ENCODE measurements at places on chromosomes 16 and 17.

- no peak overlapping the region for H3K27ac ChIP-seq
- peak; percentile 51 for DNase-seq
- no peaks in the 10 kb centered on the region for H3K4me1 ChIP-seq
- no peak overlapping the region for H3K4me3 ChIP-seq
- H3K36me3 ChIP-seq, result no peaks in the 10 kb centered on the region
These were observed 48.5 kb upstream of the ZCCHC14 start for GRCh38 chr16:87541147-87541871.

DNA sequence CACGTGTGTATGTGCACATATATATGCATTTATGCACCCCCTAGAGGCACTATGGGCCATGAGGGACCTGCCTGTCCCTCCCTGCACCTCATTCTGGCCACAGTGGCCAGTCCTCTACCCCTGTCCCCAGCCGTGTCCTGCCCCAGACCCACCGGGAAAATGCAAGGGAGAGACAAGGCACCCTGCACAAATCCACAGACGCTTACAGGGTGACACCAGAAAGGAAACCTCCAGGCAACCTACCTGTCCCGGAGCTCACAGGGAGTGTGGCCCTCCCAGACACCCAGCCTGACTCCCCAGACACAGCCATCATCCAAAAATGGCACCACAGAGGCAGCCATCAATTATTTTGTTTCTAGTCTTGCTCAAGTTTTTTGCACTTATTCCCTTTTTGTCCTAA is 440.4 kb downstream of the SOX9 start:
- no peak for DNase-seq
- no peak overlapping the region for H3K4me3 ChIP-seq
- no peaks in the 10 kb centered on the region for H3K4me1 ChIP-seq
- no peaks in the 10 kb centered on the region for H3K36me3 ChIP-seq
- no peaks in the 10 kb centered on the region for H3K27me3 ChIP-seq

- H3K36me3 ChIP-seq, result no peaks in the 10 kb centered on the region
- peak overlapping the region; percentile 19 for H3K27ac ChIP-seq
- DNase-seq, result peak; percentile 88
- no peaks in the 10 kb centered on the region for H3K27me3 ChIP-seq
- H3K4me1 ChIP-seq, result peaks cover 23% of the 10 kb centered on the region
These were observed 50.6 kb downstream of the MARCHF10 start for GRCh38 chr17:62757500-62757951.

GRCh38 chr17:37134050-37134449 is 185.3 kb downstream of the AATF start:
- peak overlapping the region; percentile 96 for H3K27ac ChIP-seq
- H3K4me3 ChIP-seq, result no peak overlapping the region
- H3K4me1 ChIP-seq, result no peaks in the 10 kb centered on the region
- H3K27me3 ChIP-seq, result no peaks in the 10 kb centered on the region

GRCh38 chr17:73624496-73624988 is 19.7 kb downstream of the SDK2 start:
- H3K27ac ChIP-seq, result no peak overlapping the region
- peaks cover 2% of the 10 kb centered on the region for H3K4me1 ChIP-seq
- H3K36me3 ChIP-seq, result no peaks in the 10 kb centered on the region
- H3K27me3 ChIP-seq, result no peaks in the 10 kb centered on the region
- no peak overlapping the region for H3K4me3 ChIP-seq

- H3K27me3 ChIP-seq, result no peaks in the 10 kb centered on the region
- no peak overlapping the region for H3K4me3 ChIP-seq
- no peaks in the 10 kb centered on the region for H3K36me3 ChIP-seq
- H3K4me1 ChIP-seq, result no peaks in the 10 kb centered on the region
- DNase-seq, result no peak
These were observed 4.8 kb upstream of the AARSD1 start for GRCh38 chr17:42969001-42969581.

GRCh38 chr17:40551879-40552768 is 13.1 kb downstream of the CCR7 start:
- H3K36me3 ChIP-seq, result no peaks in the 10 kb centered on the region
- no peak overlapping the region for H3K4me3 ChIP-seq
- H3K27ac ChIP-seq, result peak overlapping the region; percentile 55
- H3K27me3 ChIP-seq, result no peaks in the 10 kb centered on the region
- no peak for DNase-seq

GRCh38 chr16:27455700-27456099 is 53.7 kb downstream of the IL21R start:
- no peaks in the 10 kb centered on the region for H3K27me3 ChIP-seq
- no peak for DNase-seq
- H3K4me3 ChIP-seq, result no peak overlapping the region
- peaks cover 9% of the 10 kb centered on the region for H3K36me3 ChIP-seq
- no peaks in the 10 kb centered on the region for H3K4me1 ChIP-seq

GRCh38 chr16:11575223-11575589 is 11.5 kb downstream of the LITAF start:
- no peaks in the 10 kb centered on the region for H3K36me3 ChIP-seq
- H3K4me1 ChIP-seq, result no peaks in the 10 kb centered on the region
- no peak for DNase-seq
- H3K27ac ChIP-seq, result no peak overlapping the region
- H3K27me3 ChIP-seq, result no peaks in the 10 kb centered on the region

DNA sequence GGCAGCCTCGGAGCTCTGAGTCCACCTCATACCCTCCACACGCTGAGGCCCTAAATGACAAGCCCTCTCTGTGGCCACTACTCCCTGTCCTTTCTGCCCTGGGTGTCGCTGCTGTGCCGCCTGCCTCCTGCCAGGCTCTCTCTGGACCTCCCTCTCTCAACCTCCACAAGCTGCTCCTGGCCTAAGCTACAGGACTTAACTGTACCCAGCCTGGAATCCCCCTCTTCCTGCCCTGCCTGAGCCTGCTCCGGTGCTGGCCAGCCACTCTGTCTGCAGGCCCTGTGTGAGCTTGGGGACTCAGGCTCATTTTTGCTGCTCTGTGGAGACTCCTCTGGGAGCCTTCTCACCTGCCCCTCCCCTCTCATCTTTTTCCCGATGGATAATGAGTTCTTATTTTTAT is 21.5 kb downstream of the IFT140 start:
- peaks cover 3% of the 10 kb centered on the region for H3K36me3 ChIP-seq
- H3K4me1 ChIP-seq, result no peaks in the 10 kb centered on the region
- no peak for DNase-seq
- H3K4me3 ChIP-seq, result no peak overlapping the region
- H3K27ac ChIP-seq, result no peak overlapping the region

GRCh38 chr17:14361470-14361869 is 60.6 kb downstream of the HS3ST3B1 start:
- H3K27me3 ChIP-seq, result peaks cover 35% of the 10 kb centered on the region
- no peaks in the 10 kb centered on the region for H3K4me1 ChIP-seq
- no peak for DNase-seq
- no peak overlapping the region for H3K4me3 ChIP-seq
- H3K27ac ChIP-seq, result no peak overlapping the region
- H3K36me3 ChIP-seq, result no peaks in the 10 kb centered on the region

DNA sequence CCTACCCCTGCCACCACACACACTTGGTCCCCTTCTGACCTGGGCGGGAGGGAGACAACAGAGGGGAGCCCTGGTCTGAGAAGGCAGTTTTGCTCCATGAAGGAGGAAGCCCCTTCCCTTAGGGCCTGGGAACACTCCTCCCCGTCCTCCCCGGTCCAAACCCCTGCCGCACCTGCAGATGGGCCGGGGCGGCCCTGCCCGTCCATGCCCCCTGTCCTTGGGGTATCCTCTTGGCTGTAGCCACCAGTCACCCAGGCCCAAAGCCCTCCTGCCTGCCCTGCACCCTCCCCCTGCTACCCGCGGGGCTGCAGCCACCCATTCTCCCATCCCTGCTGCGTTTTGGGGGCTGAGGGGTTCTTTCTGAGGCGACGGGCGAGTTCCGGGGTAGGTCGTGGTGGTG is 33.9 kb downstream of the GSE1 start:
- no peak for DNase-seq
- H3K4me3 ChIP-seq, result no peak overlapping the region
- no peak overlapping the region for H3K27ac ChIP-seq
- no peaks in the 10 kb centered on the region for H3K36me3 ChIP-seq
- no peaks in the 10 kb centered on the region for H3K27me3 ChIP-seq

GRCh38 chr17:32470405-32471167 is 16.2 kb upstream of the CDK5R1 start:
- no peak for DNase-seq
- peaks cover 84% of the 10 kb centered on the region for H3K36me3 ChIP-seq
- no peak overlapping the region for H3K4me3 ChIP-seq
- H3K4me1 ChIP-seq, result no peaks in the 10 kb centered on the region
- H3K27me3 ChIP-seq, result no peaks in the 10 kb centered on the region
- H3K27ac ChIP-seq, result no peak overlapping the region

DNA sequence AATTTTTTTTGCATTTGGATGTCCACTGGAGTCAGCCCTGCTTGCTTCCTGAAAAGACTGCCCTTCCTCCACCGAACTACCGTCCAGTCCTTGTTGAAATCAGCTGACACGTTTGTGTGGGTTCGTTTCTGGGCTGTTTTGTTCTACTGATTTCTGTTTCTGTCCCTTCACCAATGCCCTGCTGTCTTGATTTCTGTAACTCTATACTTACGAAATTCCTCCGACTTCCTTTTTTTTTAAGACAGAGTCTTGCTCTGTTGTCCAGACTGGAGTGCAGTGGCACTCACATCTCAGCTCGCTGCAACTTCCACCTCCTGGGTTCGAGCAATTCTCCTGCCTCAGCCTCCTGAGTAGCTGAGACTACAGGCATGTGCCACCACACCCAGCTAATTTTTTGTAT is 8.4 kb upstream of the GAA start:
- no peaks in the 10 kb centered on the region for H3K36me3 ChIP-seq
- H3K4me1 ChIP-seq, result peaks cover 16% of the 10 kb centered on the region
- H3K4me3 ChIP-seq, result no peak overlapping the region
- H3K27me3 ChIP-seq, result no peaks in the 10 kb centered on the region

DNA sequence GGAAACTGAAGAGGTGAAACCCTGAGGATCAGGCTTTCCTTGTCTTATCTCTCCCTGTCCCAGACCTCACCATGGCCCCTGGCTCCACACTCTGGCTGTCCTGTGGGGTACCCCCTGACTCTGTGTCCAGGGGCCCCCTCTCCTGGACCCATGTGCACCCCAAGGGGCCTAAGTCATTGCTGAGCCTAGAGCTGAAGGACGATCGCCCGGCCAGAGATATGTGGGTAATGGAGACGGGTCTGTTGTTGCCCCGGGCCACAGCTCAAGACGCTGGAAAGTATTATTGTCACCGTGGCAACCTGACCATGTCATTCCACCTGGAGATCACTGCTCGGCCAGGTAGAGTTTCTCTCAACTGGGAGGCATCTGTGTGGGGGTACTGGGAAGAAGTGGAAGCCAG is 1.4 kb downstream of the CD19 start:
- H3K4me3 ChIP-seq, result no peak overlapping the region
- no peaks in the 10 kb centered on the region for H3K4me1 ChIP-seq
- no peak for DNase-seq
- no peak overlapping the region for H3K27ac ChIP-seq
- H3K36me3 ChIP-seq, result no peaks in the 10 kb centered on the region
- no peaks in the 10 kb centered on the region for H3K27me3 ChIP-seq

DNA sequence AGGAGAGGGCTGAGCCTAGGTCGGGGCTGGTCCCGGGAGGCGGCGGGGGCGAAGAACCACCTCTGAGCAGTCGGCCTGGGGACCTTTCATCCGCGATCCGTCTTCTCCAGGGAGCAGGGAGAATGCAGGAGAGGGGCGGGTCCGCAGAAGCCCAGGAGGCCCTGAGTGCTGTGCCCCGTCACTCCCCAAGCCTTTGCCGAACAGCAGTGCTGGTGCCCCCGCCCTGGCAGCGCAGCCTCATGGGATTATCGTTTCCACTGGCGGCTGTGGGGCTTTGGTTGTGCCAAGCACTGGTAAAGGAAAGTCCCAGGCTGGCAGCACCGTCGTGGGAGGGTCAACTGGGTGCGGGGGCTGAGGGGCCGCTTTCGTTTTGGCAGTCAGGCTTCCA is 631 bp downstream of the TBL3 start:
- peaks cover 7% of the 10 kb centered on the region for H3K36me3 ChIP-seq
- DNase-seq, result peak; percentile 58
- no peaks in the 10 kb centered on the region for H3K27me3 ChIP-seq
- no peaks in the 10 kb centered on the region for H3K4me1 ChIP-seq

DNA sequence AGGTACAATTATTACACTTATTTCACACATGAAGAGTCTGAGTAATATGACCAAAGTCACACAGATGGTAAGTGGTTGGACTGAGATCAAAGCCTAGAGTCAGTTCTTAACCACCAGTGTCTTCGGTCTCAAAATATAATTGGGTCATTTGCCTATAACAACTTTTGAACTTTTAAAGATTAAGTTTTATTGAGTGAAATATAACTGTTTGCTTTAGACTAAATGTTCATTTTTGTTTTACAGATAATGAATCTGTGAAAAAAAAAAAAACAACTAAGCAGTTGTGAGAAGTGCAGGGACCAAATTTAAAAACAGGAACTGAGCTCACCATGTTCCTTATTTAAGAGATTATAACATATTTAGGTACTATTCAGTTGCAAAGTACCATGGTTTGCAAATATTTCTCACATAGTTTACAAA is 150.1 kb downstream of the ITFG1 start:
- peaks cover 4% of the 10 kb centered on the region for H3K36me3 ChIP-seq
- no peaks in the 10 kb centered on the region for H3K27me3 ChIP-seq
- DNase-seq, result no peak

GRCh38 chr17:19338031-19338990 is 24.2 kb downstream of the B9D1 start:
- H3K4me3 ChIP-seq, result no peak overlapping the region
- H3K36me3 ChIP-seq, result peaks cover 2% of the 10 kb centered on the region
- DNase-seq, result peak; percentile 62

DNA sequence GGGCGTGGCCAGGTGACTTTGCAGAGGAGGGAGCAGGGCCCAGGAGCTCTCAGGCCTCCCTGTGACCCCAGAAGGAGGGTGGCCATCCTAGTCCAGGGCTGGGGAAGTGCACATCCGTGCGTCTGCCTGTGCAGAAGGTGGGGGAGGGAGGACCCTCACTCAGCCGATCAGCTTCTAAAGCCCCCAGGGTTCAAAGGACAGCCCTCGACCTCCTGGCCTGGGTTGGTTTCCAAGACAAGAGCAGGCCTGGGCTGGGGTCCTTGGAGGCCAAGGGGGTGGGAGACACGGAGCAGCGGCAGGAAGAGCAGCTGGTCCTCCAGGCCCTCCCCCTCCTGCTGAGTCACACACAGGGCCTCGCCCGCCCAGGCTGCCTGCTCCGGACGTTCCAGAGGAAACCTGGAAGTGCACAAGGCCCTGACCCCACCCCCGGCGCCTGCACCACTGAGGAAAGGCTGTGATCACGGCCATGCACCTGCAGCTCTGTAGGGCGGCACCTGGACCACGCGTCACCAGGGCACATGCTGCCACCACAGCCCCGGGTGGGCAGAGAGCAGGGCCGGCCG is 67.1 kb upstream of the ZNF469 start:
- H3K36me3 ChIP-seq, result no peaks in the 10 kb centered on the region
- DNase-seq, result no peak
- H3K4me1 ChIP-seq, result peaks cover 32% of the 10 kb centered on the region

DNA sequence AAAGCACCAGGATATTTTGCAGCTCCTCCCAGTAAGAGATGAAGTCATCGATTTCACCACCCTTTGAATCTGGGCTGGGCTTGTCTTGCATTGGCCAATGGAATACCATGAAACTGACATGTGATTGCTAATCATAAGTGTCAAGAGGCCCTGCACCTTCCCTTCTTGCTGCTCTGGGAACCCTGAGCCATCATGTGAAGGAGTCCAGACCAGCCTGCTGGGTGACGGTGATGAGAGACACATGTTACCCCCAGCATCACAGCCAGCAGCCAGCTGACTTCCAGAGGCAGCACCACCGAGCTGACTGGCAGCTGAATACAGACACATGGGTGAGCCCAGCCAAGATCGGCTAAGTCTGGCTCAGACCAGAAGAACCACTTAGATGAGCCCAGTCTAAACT is 43.6 kb upstream of the CACNG4 start:
- DNase-seq, result no peak
- H3K4me3 ChIP-seq, result no peak overlapping the region
- no peak overlapping the region for H3K27ac ChIP-seq
- H3K27me3 ChIP-seq, result no peaks in the 10 kb centered on the region
